EH (cell line): ENCODE measurements at places on chromosomes 11 and 22.
A peak's percentile ranks its signal among the peaks of the same experiment; 100 is the strongest.

GRCh38 chr11:16191212-16191867 lies 165.0 kb downstream of the SOX6 start:
- DNase-seq = no peak

GRCh38 chr11:124892146-124892545 lies 5.5 kb downstream of the ROBO4 start:
- no peak for DNase-seq

GRCh38 chr11:125701018-125701610 lies 20.5 kb upstream of the ACRV1 start:
- no peak for DNase-seq

- no peak for DNase-seq
These were observed 366.7 kb upstream of the TENM4 start for GRCh38 chr11:79807506-79807905.

GRCh38 chr11:109864151-109864661 lies 229.0 kb upstream of the ZC3H12C start:
- DNase-seq = peak; percentile 22

DNA sequence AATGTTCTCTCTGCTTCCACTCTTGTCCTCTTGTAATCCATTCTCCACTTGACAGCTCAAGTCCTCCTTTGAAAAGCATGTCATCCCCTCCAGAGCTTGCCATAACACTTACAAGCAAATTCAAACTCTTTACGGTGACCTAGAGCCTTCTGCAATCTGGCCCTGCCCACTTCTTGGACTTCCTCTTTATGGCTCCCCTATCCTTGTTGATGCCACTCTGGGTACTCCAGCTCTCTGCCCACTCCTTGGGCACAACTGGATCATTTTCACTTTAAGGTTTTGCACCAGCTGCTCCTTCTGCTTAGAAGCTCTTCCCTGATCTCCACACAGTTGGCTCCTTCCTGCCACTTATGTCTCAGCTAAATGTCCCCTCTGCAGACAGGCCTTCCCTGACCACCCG lies 217.9 kb downstream of the DSCAML1 start:
- no peak for DNase-seq

DNA sequence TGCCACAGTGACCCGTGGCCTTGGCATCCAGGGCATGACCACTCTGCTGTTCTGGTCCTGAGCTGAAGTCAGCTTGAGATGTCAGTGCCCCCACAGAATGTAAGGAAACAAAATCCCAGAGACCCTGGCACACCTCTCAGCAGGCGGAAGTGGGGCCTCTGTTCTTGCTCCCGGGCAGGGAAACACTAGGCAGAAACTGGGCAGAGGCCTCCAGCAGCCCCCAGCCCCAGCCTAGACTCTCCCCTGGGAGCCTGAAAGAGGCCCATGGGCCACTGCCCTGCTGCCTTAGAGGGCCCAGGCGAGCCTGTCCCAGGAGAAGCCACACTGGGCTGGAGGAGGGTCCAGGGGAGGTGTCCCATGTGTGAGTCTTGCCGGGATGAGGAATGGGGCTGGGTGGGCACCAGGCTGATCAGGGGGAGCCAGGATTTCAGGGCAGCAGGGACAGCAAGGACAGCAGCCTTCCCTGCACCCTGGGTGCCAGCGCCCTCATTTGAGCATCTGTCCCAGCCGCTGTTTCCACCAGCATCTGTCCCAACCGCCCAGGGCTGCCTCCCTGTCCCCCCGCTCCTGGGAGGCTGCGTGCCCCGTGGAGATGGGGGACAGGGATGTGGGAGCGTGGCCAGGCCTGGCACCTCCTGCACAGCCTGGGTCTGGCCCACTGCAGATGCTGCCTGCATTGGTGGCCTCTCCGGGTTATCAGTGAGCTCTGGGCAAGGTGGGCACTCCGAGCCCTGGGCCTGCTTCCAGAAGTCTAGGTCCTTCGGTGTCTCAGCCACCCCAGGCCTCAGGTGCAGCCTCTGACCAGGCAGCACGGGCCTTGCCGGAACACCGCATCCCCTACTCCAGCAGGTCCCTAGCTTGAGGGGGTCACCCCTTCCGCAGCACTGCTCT lies 1072.4 kb downstream of the BRD1 start:
- DNase-seq = no peak

DNA sequence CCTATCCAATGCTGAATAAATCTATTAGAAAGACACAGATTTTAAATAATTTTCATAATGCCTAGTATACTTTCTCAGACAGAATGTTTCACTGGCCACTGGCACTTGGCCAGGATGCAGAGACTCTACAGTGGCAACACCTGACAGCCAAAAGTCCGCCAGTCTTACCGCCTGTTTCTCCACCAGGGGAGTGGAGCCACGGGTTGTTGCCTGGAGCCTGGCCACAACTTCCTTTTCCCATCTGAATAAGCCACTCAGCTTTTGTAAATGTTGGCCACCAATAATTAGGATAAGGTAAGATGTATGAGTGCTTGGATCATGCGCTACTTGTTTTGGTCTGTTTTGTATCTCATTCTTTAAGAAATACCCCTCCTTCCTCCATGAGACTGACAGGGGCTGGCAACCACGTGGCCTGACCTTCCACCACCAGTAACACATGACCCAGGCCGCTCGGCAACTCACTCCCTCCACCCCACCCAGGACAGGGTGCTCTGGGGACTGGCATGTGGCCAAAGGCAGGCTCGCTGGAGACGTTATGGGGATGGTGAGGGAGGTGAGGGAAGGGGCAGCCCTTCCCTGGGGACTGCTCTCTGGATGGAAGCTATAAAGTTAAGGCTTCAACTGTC lies 93.0 kb upstream of the BID start:
- DNase-seq = no peak

DNA sequence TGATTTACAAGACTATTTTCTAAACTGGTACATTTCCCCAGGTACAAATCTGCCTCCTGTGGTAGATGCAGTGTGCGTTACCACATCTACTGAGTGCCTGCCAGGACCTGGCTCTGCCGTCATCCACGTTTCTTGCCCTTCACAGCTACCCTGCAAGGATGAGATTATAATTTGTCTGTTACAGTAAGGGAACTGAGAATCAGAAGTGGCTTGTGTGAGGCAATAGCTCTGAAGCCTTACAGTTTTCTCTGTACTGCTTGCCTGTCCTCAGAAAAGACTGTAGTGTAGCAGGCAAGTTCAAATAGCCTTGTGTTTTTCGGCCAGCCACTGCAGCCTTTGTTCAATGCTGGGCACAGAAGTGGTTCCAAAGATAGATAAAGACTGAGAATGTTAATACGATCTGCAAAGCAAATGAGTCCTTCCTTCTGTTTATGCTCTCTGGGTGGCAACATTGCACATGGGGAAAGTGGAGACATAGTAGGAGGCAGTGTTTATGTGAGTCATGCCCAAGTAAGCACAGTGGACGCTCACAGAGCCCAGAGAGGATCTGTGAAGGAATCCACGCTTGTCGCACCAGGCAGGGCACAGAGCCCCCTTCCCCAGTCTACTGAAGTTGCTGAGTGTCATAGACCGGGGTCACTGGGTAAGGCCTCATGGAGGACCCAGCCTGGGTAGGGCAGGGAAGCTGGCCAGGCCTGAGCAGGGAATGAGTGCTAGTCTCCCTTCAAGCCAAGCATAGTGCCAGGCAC lies 49.1 kb downstream of the MICAL2 start:
- peak; percentile 95 for DNase-seq

DNA sequence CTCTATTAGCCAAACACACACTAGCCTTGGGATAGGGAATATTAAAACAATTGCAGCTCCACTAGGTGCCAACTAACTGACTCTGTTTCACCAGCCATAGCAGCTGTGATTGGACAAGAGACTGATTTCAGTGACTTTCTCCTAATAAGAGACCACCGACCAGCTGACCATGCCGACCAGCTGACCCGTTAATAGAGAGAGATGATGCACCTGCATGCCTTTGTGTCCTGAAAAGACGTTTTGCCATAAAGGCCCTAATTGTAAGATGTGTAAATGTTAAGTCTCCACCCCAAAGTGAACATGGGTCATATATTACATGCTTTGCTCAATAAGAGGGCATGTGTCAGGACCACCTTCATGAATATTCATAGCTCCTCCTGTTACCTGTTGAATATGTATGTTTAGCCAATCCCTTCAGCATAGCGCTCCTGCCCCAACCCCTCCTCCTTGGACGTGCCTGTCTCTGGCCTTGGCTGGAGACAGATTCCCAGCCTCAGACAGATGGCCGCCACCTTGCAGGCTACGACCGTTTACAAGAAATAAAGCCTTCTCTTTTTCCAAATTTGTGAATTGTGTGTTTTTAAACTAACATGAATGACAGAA lies 1.3 kb upstream of the NADSYN1 start:
- no peak for DNase-seq

DNA sequence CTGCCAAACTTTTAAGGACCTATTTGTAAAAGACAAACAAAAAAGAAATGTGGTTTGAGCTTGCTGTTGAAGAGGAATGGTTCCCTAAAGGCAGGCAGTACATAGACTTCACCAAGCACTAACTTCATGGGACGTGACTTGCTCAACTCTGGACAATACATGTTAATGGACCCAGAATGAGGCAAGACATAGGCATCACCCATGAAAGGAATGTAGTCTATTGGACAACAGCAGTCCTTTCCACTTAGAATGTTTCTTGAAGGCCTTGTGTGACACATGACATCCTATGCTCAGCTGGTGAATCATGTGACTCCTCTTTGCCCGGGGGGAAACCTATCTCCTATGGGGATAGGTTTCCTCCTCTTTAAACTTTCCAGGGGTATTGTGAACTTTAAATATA lies 246.4 kb upstream of the BLID start:
- DNase-seq = no peak

GRCh38 chr22:35809816-35810215 lies 92.1 kb downstream of the APOL5 start:
- no peak for DNase-seq

DNA sequence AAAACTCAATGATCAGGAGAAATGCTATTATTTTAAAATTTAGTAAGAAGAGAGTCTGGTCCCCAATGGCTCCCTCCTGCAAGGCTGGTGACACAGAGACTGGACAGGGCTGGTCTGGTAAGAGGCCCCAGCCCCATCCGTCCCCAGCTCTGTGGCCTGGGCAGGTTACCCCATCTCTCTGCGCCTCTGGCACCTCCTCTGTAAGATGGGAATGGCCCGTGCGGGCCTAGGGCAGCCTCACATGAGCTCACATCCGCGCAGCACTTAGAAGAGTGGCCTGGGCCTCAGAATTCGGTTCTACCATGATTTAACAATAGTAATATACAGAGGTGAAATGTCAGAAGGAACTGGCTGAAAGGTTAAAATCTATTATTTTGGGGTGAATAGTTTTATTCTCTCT lies 1.2 kb downstream of the APOBEC3F start:
- no peak for DNase-seq

DNA sequence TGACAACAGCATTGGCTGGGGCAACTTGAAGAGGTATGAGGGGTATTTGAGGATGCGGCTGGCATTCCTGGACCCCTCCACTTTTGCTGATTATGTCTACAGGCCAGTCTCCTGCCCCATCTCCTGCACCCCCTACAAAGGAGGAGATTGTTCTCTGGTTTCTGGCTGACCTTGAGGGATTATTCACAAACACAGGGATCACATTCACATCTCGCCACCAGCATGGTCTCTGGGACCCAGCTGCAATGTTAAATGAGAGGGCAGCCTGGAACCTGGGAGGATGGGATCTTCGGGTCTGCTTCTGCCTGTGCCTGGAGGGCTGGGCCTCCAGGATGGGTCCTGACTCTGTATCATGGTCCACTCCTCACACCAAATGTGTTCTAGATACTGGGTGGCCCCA lies 32.8 kb upstream of the MYEOV start:
- DNase-seq = no peak

DNA sequence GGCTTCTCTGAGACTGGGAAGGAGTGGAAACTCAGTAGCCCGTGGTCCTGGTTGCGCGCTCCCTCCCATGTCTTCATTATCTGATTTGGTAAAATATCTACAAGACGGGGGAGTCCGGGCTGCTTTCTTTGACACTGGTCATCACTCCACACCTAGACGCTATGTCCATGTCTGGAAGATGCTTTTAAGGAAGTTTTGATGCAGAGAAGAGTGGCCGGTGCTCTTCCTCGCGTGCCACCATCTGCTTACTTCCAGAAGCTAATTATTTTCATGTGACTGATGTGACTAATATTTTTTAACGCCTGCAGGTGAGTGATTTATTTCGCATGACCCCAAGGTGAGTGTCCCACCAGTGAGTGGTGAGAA lies 339 bp upstream of the TRIM21 start:
- DNase-seq = no peak

- peak; percentile 43 for DNase-seq
These were observed 1.6 kb downstream of the GRAMD1B start for GRCh38 chr11:123431619-123432018.

DNA sequence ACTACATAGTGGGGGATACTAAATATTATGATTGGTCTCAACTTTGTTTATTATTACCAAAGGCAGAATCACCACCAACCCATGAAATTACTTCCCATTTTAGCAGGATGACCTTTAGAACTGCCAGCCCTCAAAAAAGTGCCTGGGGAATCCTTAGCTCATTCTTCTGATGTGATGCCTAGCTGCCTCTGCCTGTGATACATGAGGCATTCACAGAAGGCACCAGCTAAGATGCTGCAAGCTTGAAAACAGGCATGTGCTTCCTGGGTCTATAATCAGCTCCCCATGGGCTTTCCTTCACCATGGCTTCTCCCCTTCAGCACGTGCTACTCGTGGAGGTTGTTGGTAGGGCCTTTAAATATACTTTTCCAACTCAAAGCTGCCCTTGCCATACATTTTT lies 50.4 kb upstream of the ARHGAP20 start:
- peak; percentile 70 for DNase-seq

- no peak for DNase-seq
These were observed 4.6 kb downstream of the C11orf54 start for GRCh38 chr11:93746101-93746500.

- DNase-seq = no peak
These were observed 178.2 kb upstream of the CCDC90B start for GRCh38 chr11:83464160-83464944.

DNA sequence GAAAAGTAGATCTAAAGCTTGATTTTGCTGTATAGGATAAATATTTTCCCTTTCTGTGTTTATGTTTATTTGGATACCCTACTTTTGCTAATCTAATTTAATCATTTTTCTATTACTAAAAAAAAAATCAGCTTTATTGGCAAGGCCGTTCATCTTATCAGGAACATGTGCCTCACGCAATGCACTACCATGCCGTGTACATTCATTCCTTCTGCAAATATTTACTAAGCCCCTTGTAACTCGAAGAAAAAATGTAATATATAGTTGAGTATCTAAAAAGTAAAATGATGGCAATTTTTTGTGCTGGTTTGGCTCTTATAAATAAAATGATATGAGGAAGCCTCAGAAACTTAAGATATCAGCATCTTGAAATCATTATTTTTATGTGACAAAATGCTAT lies 8.9 kb downstream of the UVRAG start:
- no peak for DNase-seq
